Activated CD4-positive, alpha-beta T cell treated with anti-CD3 and anti-CD28 coated beads for 4 hours (primary cell): ENCODE measurements at places on chromosomes 3 and 15.
A peak's percentile ranks its signal among the peaks of the same experiment; 100 is the strongest.

DNA sequence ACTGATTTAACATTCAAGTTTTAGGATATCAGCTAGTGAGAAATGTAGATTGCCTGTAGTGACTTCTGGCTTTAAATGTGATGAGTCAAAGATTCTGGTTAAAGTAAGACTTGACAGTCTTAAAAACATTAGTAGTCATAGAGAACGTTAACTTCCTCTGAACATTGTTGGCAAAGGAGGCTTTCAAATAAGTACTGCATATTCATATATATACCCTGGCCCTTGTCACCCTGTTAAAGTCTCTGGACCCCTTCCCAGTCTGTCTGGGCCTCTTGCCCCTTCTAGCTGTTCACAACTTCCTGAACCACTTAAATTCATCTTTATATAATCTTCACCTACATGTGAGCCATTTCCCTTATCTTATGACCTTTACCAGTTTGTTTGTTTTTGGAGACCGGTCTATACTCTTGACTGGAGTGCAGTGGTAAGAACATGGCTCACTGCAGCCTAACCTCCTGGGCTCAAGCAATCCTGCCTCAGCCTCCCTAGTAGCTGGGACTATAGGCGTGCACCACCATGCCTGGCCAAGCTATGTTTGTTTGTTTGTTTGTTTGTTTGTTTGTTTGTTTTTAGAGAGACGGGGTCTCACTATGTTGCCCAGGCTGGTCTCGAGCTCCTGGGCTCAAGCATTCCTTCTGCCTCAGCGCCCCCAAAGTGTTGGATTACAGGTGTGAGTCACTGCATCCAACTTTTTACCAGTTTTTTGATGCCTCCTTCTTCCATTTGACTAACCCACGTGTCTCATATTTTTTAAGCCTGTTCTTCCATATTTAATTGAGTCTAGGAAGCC lies 64.4 kb upstream of the CRTC3 start:
- DNase-seq: no peak

DNA sequence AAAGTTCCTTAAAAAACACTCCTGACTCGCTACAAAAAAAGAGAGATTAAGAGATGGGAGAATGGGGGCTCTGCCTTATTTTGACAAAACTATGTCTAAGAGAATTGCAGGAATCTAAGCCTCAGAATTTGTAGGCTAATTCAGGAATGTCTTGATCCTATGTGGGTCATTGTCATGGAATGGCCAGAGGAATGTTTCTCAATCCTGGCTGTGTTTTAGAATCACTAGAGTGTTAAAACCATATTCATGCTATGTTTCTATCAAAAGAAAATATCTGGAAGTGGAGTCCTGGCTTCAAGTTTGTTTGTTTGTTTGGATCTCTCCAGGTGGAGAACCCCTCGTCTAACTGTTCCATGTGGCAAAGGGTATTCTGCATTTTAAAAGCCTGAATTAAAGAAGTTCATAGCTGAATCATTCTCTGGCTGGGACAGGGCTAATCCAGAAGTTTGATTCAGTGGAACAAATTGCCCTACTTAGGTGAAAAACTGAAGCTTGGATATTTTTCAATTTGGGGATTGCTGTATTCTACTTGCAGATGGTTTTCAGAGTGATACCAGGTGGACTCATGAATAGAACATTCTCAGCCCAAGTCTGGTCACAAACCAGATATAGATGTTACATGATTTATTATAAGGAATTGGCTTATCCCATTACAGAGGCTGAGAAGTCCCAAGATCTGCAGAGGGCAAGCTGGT lies 28.2 kb downstream of the GJD2 start:
- no peak for DNase-seq

GRCh38 chr3:14143271-14144225 lies 18.7 kb downstream of the TMEM43 start:
- no peak for DNase-seq

GRCh38 chr3:186075931-186076567 lies 32.8 kb downstream of the ETV5 start:
- no peak for DNase-seq

- no peak for DNase-seq
Observed at GRCh38 chr3:26655231-26655630, 32.7 kb downstream of the LRRC3B start.

DNA sequence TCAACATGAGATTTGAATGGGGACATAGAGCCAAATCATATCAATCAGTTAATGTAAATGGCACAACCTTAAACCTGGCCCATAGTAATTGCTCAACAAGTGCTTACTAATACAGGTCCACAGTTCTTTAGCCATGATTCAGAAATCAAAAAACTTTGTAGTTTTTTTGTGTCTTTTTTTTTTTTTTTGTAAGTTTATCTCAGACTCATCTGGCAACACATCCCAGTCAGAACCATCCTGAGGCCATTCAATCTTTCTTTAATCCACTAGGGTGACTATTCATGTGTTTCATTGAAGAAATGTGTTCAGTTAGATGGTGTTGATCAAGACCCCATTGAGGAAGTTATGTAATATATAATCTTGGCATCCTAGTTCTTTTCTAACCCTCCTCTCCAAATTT lies 65.4 kb downstream of the ABI3BP start:
- no peak for DNase-seq

- no peak for DNase-seq
Observed at GRCh38 chr3:53420831-53421230, 73.5 kb upstream of the DCP1A start.

GRCh38 chr15:76865548-76865991 lies 39.6 kb downstream of the SCAPER start:
- no peak for DNase-seq

DNA sequence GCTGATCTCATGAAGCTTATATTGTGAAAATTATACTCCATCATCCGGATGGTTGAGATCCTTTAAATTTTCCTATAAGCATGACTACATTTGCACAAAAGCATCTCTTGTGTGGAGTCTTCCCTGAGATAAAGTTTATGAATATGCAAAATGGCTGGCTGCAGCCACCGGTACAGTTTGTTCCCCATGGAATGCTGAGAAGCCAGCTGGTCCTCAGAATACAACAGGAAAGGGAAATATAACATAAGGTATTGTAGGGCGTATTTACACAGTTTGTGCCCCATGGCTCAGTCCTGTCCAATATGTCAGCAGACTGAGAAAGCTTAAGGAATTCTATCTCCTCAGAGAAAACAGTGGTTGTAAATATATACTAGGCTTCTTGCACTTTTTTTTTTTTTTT lies 468.6 kb downstream of the CNTN6 start:
- no peak for DNase-seq

GRCh38 chr3:47601281-47601680 lies 22.6 kb upstream of the CSPG5 start:
- no peak for DNase-seq

DNA sequence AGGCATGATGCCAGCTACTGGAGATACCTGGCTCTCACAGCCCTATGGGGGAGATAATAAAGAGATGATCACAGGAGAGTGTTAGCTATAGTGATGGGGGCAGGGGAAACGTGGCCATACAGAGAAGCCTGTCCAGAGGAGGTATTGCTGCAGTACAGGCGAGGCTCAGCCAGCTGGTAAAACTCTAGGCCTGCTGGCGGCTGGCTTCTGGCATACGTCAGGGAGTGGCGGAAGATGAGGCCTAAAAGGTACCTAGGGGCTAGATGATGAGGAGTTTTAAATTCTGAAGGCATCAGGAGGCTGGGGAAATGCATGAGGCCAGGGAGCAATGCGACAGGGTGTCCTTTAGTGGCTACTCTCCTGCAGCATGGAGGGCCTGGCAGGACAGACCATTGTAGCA lies 110.7 kb downstream of the EEFSEC start:
- DNase-seq: no peak

GRCh38 chr3:127044996-127045395 lies 62.1 kb downstream of the PLXNA1 start:
- no peak for DNase-seq

DNA sequence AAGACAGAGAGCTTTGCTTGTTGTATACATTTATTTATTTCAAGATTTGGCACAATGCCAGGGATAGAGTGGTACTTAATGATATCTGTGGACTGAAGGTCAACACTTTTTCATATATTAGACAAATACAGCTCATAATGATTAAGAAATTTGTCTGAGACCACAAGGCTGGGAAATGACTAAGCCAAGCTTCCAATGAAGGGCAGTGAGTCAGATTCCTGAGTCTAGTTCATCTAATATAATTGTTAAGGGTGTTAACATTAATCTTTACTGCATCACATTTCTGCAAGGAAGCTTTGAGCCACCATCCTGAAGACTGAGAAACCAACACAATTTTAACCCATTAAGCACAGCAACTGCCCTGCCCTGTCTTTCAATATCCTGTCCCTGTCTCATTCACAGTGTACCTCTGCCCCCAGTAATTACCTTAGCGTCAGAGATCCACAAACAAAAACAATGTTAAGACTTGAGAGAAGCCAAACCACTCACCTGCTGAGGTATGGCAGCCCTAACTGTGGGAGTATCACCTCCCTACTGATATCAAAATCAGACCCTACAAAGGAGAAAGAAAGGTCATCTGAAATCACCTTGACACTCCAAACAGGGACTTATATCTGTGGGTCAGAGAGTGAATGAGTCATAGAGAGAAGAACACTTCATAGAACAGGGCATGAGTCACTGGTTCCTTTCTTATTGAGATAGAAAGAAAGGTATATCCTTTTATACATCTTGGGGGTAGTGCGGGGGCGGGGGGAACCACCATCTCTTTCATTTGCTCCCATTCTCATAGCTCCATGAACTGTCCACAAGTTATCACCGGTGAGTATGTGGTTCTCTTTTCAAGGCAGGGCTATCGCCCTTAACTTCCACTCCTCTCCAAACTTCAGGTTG lies 74.7 kb downstream of the MAGI1 start:
- no peak for DNase-seq

DNA sequence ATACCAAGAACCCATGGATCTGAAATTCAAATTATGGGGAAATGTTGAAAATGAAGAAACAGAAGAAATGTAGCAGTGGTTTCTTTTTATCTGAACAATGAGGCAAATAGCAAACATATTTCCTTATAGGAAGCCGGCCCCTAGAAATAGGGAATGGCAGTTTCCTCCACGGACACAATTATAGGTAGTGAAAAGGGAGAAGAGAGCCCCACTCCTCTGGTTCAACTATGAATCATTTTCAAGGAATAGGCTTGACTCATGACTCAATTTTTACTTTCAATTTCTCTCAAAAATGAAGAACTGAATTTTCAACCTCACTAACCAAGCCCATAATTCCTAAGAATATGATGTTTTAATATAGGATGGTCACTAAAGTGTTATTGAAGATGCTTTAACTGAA lies 243.1 kb downstream of the MECOM start:
- no peak for DNase-seq

DNA sequence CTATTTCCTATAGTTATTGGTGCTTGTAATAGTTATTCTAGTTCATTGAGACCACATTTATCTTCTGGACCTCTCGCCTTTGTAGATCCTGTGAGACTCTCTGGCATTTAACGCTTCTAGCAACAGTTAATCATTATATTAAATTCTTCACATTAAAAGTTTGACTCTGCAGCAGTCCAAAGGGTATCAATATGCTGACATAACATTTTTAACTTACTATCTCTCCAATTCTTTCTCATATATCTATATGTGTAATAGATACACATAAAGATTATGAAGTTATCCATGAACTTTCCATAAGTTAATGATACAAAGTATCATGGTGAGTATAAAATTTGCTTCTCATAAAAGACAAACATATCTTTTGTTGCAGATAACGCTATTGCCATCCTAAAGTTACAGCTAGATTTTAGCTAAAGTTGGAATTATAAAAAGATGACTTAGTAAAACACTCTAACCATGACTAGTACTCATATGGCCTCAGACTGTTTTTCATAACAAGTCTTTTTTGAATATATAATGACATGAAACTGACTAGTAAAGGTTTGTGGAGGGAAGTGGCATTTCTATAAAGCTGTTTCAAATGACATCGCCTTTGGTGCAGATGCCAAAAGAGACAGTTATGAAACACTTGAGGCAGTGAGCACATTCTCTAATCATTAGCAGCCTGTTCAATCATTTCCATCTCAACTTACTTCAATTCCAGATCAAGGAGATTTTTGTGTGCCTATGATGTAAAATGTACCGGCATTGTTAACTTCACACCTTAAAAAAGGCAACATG lies 379.3 kb upstream of the CBLB start:
- DNase-seq: no peak

DNA sequence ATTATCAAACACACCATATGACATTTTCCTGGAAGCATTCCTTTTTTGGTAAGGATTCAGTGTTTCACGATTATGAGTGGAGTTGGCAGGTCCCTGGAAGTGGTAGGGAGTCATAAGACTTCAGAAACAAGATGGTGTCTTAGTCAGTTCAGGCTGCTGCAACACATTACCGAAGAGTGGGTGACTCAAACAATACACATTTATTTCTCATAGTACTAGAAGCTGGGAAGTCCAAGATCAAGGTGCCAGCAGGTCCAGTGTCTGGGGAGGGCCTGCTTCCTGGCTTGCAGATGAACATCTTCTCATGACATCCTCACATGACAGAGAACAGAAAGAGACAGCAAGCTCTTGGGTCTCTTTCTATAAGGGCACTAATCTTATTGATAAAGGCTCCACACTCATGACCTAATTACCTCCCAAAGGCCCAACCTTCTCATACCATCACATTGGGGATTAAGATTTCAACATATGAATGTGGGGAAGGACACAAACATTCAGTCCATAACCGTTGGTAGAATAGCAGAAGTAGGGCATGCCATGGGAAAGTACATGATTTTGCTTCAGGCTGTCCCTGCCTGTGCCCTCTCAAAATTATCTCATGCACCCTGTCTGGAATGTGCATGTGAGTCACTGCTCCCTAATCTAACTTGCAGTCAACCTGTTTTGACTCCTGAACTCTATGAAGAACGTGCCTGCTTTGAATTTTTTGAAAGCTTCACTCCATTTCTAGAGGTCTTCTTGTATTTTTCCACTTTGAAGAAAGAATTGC lies 72.5 kb downstream of the GTPBP8 start:
- no peak for DNase-seq

DNA sequence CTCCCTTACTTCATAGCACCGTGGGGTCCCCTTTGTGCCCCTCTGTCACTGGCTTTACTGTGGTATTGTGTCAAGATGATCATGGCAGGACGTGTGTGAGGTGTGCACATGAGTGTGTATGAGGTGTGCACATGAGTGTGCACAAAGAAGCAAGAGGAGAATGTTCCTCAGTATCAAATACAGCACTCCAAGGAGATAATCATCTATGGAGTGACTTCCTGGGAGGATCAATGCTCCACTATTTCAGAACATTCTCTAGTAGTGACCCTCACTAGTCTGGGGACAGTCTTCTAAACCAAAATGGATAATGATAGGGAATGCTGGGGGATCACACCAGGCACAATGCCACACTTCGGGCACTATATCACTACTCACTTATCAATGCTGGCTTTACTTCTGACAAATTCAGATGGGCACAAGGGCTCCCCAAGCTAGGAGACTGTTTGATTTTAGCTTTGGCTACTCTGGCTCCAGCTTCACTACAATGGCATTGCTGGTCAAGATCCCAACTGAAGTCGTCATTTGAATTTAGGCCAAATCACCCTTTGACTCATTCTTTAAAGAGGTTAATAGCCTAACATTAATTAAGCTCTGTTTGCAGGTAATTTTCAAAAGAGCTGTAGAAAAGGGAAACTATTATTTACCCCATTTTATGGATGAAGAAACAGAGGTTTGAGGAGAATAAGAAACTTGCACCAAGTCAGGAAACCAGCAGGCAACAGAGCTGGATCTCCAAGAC lies 124.1 kb downstream of the THRB start:
- DNase-seq: no peak

GRCh38 chr3:156483426-156483825 lies 71.5 kb downstream of the SSR3 start:
- DNase-seq: peak; percentile 25
